Thymus (tissue), 14 donors: ENCODE measurements at places on chromosomes 7 and 10. TPM values are rescaled to one million over a fixed set of nuclear protein-coding genes. Genes with fewer than 3 reads are reported as not detected.
A peak's percentile ranks its signal among the peaks of the same experiment; 100 is the strongest.

The NOS3 gene
- polyA plus RNA-seq = 3.0 TPM

The CYP26A1 gene
- polyA plus RNA-seq = 7.8 TPM

The ARHGEF35 gene
- 8.3 TPM for polyA plus RNA-seq

GRCh38 chr7:44375926-44376342, 50.5 kb upstream of the CAMK2B start:
- no peaks in the 10 kb centered on the region for H3K4me1 ChIP-seq
- H3K4me3 ChIP-seq = no peak overlapping the region
- H3K36me3 ChIP-seq = peaks cover under 1% of the 10 kb centered on the region
- no peak for DNase-seq
- H3K27ac ChIP-seq = no peak overlapping the region
- peaks cover 2% of the 10 kb centered on the region for H3K27me3 ChIP-seq

DNA sequence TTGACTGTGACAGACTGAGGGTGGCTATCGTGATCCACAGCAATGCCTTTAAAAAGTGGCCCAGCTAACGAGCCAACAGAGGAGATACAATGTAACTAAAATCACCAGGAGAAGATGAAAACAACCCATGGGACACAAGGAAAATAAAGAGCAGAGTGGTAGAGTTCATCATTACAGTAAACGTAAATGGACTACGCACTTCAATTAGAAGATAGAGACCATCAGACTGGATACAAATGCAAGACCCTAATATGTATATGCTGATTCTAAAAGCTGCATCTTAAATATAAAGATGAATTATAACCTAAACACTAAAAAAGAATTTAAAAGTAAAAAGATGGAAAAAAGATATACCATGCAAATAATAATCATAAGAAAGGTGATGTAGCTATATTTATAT, 6.6 kb upstream of the STK32C start:
- DNase-seq = no peak
- H3K4me3 ChIP-seq = no peak overlapping the region
- H3K27me3 ChIP-seq = no peaks in the 10 kb centered on the region
- no peaks in the 10 kb centered on the region for H3K36me3 ChIP-seq
- no peak overlapping the region for H3K27ac ChIP-seq
- H3K4me1 ChIP-seq = no peaks in the 10 kb centered on the region

The GHRHR gene
- polyA plus RNA-seq = 0.68 TPM

The HOXA10 gene
- 3.5 TPM for polyA plus RNA-seq

The GRID2IP gene
- polyA plus RNA-seq = 0.46 TPM

- DNase-seq = no peak
- H3K4me1 ChIP-seq = no peaks in the 10 kb centered on the region
- no peaks in the 10 kb centered on the region for H3K27me3 ChIP-seq
- no peak overlapping the region for H3K4me3 ChIP-seq
- peaks cover 7% of the 10 kb centered on the region for H3K36me3 ChIP-seq
Measured at GRCh38 chr7:2180081-2180480, 52.7 kb downstream of the MAD1L1 start.

The PAX4 gene
- polyA plus RNA-seq = 0.11 TPM

GRCh38 chr10:49647985-49648795, 31.3 kb upstream of the C10orf53 start:
- H3K27ac ChIP-seq = no peak overlapping the region
- H3K4me1 ChIP-seq = no peaks in the 10 kb centered on the region
- no peaks in the 10 kb centered on the region for H3K36me3 ChIP-seq
- H3K27me3 ChIP-seq = no peaks in the 10 kb centered on the region
- no peak overlapping the region for H3K4me3 ChIP-seq
- DNase-seq = no peak

The COX19 gene
- polyA plus RNA-seq = 11.6 TPM

GRCh38 chr10:1333981-1334380, 277.8 kb downstream of the WDR37 start:
- no peaks in the 10 kb centered on the region for H3K36me3 ChIP-seq
- no peaks in the 10 kb centered on the region for H3K27me3 ChIP-seq
- H3K4me3 ChIP-seq = no peak overlapping the region
- no peaks in the 10 kb centered on the region for H3K4me1 ChIP-seq

The TMEM26 gene
- polyA plus RNA-seq = 2.5 TPM

GRCh38 chr7:124032369-124033094, at the start of gene TMEM229A:
Gene TMEM229A, minus strand, starts transcription at chr7:124033067. Its CDS starts 64 bp downstream, at chr7:124033003.
- peak; percentile 7 for DNase-seq
- no peaks in the 10 kb centered on the region for H3K36me3 ChIP-seq
- H3K4me1 ChIP-seq = no peaks in the 10 kb centered on the region

DNA sequence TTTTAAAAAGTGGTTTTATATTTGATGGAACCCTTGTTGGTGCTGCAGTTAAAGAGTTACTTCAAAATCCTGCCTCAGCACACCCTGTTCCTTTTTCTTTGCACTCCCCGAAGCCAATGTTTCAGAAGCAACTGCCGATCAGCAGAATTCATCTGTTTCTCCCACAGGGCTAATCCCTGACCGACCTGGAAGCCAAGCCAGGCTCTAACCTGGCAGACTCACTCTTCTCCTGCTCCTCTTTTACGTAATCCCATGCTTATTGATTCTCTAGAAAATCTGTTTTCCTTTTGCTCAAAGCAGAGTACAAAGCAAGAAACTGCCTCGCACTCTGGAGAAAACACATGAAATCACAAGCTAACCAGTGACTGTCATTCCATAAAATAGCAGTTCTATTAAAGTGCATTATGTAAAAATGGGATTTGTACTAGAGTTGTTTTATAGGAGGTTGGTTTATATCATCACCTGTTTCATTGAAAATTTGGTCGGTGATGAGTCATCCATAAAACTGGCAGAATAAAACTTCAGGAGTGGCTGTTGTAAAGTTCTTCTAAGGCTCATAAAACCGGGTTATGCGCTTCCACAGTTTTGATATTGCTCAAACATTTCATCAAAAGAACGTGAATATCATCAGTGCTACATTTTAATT, 99.9 kb downstream of the CNTNAP2 start:
- no peak overlapping the region for H3K4me3 ChIP-seq
- H3K27ac ChIP-seq = no peak overlapping the region
- H3K36me3 ChIP-seq = no peaks in the 10 kb centered on the region
- H3K27me3 ChIP-seq = no peaks in the 10 kb centered on the region
- no peaks in the 10 kb centered on the region for H3K4me1 ChIP-seq
- no peak for DNase-seq

The CHST15 gene
- 7.7 TPM for polyA plus RNA-seq

DNA sequence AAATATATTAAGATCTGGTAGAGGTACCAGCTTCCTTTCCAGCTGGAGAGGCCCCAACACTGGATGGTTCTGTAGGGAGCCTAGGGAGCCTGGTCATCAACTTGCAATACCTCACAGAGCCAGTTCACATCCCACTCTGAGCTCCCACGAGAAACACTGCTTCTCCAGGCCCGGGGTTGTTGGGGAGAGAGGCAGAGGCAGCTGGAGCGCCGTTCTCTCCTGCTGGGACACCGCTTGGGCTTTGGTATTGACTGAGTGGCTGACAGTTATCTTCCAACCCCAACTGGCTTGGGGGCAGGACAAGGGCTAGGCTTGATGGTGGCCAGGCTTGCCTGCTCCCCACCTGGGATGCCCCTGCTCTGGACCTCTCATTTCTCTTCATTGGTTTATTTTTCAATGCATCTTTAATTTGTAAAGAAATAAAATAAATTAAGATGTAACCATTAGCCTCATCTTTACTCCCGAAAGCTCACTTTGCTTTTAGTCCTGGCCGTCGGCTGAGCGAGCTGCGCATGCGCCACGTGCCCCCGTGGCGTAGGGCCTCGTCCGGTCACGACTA, 10.0 kb upstream of the CHCHD1 start:
- peaks cover 45% of the 10 kb centered on the region for H3K4me1 ChIP-seq
- peak; percentile 50 for DNase-seq
- peaks cover 70% of the 10 kb centered on the region for H3K36me3 ChIP-seq

The GTF2IRD1 gene
- polyA plus RNA-seq = 14.6 TPM

DNA sequence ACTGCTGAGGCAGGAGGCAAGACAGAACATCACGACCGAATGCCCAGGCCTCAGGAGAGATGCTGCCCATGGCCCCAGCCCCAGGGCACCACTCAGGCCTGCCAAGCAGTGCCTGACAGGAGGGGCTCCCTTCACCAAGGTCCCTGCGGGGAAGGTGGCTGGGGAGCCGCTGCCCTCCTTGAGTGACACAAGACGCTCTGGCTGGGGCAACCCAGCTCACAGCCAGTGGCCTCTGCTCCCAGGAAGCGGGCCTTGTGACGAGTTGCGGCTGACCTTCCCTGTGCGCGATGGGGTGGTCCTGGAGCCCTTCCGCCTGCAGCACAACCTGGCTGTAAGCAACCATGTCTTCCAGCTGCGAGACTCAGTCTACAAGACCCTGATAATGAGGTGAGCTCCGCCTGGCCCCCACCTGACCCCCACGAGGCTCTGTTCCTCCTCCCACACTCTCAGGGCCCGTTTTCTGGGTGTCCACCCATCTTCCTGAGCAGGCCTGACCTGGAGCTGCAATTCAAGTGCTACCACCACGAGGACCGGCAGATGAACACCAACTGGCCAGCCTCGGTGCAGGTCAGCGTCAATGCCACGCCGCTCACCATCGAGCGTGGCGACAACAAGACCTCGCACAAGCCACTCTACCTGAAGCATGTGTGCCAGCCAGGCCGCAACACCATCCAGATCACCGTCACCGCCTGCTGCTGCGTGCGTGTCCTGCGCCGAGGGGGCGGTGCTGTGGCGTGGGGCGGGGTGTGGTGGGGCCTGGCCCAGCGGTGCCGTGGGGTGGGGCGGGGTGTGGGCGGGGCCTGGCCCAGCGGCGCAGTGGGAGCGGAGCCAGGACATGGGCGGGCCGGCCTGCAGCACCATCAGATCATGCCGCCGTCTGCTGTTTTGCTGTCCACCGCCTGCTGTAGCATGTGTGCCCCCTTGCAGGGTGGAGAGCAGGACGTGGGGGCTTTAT, 12.8 kb downstream of the ZMIZ2 start:
- no peak overlapping the region for H3K4me3 ChIP-seq
- no peaks in the 10 kb centered on the region for H3K4me1 ChIP-seq
- DNase-seq = no peak
- no peak overlapping the region for H3K27ac ChIP-seq
- H3K36me3 ChIP-seq = peaks cover 89% of the 10 kb centered on the region
- H3K27me3 ChIP-seq = no peaks in the 10 kb centered on the region

DNA sequence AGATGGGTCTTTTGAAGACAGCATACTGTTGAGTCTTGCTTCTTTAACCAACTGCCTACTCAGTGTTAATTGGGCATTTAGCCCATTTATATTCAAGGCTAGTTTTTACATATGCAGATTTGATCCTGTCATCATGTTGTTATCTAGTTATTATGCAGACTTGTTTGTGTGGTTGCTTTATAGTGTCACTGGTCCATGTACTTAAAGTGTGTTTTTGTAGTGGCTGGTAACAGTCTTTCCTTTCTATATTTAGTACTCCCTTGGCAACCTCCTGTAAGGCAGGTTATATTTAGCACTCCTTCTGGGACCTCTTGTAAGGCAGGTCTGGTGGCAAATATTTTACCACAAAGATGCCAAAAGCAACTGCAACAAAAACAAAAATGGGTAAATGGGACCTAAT, 66.7 kb downstream of the TES start:
- H3K4me3 ChIP-seq = no peak overlapping the region
- no peak overlapping the region for H3K27ac ChIP-seq
- H3K36me3 ChIP-seq = no peaks in the 10 kb centered on the region
- no peaks in the 10 kb centered on the region for H3K4me1 ChIP-seq
- H3K27me3 ChIP-seq = no peaks in the 10 kb centered on the region

GRCh38 chr7:40535678-40536077, 400.9 kb downstream of the SUGCT start:
- H3K27me3 ChIP-seq = no peaks in the 10 kb centered on the region
- no peak overlapping the region for H3K4me3 ChIP-seq
- no peak for DNase-seq
- no peak overlapping the region for H3K27ac ChIP-seq
- H3K36me3 ChIP-seq = no peaks in the 10 kb centered on the region

DNA sequence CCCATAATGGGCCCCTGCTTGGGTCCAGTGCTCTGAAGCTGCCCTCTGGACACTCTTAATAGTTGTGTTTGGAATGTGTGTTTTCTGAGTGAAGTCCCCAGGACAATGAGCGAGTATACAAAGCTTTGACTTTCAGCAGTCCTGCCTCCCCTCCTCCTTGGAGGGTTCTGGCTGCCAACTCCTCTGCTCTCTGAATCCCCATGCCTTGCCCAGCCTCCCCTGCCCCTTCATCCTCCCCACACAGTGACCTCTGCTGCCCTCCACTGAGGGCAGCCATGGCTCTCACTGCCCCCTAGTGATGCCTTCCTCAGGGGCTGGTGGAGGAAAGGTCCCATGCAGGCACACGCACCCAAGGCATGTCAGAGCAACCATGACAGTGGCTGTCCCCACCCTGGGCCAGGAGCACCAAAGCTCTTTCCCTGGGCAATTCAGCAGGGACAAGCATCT, 40.9 kb downstream of the FRMPD2 start:
- no peak overlapping the region for H3K4me3 ChIP-seq
- no peaks in the 10 kb centered on the region for H3K27me3 ChIP-seq
- no peaks in the 10 kb centered on the region for H3K36me3 ChIP-seq
- no peak for DNase-seq
- H3K27ac ChIP-seq = no peak overlapping the region
- peaks cover 26% of the 10 kb centered on the region for H3K4me1 ChIP-seq

The FBXL13 gene
- polyA plus RNA-seq = 1.0 TPM

DNA sequence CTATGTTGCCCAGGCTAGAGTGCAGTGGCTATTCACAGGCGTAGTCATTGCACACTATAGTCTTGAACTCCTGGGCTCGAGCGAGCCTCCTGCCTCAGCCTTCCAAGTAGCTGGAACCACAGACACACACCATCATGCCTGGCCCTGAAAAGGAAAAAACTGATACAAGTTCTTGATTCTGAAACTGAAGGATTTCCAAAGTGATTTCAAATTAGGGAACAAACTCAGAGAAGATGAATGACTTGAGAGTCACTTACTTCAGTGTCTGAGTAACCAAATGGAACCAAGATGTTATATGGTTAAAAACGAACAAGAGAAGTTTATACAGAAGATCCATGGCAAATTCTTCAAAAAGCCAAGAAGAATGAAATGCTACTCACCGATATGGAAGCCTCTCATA, 14.4 kb downstream of the CWF19L1 start:
- H3K4me3 ChIP-seq = no peak overlapping the region
- H3K4me1 ChIP-seq = no peaks in the 10 kb centered on the region
- no peak overlapping the region for H3K27ac ChIP-seq
- no peak for DNase-seq

The SPAM1 gene
- polyA plus RNA-seq = 0.02 TPM

The FOXI2 gene
- 0.25 TPM for polyA plus RNA-seq
